ENCODE measurements at places on chromosomes 1 and 21.

DNA sequence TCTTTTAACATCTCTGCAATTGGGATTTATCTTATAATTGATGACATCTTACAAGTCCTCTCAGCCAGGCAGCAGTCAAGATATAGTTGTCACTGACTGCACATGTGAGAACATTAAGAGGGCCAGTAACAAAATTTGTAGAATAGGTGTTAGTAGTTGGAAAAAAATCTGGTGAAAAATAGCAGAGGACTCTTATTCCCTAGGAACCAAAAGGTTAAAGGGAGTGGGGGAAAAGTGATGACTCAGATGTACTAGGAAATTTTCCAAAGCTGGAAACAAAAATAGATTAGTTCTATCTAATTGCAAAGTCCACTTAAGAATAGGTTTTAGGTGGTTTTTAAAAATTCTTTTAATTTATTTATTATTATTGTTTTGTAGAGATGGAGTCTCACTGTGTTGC, 3.6 kb downstream of the NUP210L start:
- DNase-seq: no peak

DNA sequence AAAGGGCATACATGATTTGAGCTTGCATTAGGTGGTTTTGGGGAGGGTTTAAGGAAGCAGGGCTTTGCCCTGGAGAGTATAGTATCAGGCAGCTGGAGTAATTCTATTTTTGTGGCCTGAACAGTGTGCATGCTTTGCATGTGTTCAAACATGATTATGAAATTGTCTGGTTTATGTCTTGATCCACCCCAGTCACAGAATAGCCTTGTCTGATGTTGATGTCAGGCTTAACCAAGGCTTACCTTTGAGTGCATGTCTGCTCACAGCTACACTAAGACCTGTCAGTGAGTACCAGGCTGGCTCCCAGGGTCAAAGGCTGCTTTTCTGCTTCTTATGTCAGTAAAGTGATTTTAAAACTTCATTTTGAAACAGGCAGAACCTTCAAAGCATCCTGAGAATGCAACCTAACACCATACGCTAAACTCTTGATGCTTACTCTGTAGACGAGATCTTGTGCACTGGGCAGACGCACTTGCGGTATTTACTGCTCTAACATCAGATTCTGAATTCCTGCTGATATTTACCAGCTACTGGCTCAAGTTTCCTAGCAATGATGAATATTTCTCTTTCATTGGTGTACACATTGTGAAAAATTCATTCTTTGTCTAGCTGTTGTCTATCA, 78.9 kb downstream of the MAP3K21 start:
- no peak for DNase-seq

DNA sequence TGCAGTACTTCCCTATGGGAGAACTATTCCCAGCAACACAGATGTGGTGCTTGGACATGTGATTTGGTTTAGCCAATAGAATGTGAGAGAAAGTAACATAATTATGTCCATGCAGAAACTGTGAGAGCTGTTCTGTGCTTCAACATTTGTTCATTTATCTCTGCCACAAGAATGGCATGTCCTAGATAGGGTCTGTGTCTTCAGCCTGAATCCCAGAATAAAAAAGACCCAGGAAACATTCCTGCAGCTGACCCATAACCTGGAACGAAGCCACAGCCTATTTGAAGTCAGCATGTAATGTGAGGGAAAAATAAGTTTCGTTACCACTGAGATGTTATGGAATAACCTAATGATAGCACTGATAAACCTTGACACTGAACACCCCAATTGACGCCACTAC, 552.0 kb upstream of the USP24 start:
- DNase-seq: no peak

GRCh38 chr1:23184212-23184934, 15.7 kb upstream of the LUZP1 start:
- DNase-seq: peak; percentile 37

DNA sequence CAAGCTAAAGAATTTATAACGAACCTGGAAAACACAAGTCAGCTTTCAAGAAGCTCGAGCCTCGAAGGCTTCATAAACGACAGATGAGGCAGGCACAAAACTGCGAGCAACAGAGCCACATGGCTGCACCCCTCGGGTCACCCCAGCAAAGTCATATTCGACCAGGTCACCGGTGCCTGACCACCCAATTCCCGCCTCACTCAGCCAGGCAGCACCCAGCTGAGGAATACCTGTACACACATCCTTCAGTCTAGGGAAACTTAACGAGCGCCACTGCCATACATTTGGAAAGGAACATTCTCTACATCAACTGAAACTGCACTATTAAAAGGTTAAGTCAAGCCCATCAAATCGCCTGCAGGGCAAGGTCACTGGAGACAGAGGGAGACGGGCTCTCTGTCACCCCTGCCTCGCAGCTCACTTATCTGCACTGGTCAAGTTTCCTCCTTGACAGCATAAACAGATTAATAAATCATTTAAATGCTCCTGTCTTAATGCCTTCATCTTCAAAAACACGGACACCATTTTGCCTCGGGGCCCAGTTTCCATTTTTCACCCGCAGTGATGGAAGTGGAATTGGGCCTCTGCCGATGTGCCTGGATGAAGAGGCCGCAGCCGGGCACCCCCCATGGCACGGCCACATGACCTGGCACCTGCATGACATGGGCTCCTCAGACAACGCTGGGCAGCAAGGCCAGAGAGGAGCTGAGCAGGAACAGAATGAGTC, 20.6 kb downstream of the NPHP4 start:
- no peak for DNase-seq

DNA sequence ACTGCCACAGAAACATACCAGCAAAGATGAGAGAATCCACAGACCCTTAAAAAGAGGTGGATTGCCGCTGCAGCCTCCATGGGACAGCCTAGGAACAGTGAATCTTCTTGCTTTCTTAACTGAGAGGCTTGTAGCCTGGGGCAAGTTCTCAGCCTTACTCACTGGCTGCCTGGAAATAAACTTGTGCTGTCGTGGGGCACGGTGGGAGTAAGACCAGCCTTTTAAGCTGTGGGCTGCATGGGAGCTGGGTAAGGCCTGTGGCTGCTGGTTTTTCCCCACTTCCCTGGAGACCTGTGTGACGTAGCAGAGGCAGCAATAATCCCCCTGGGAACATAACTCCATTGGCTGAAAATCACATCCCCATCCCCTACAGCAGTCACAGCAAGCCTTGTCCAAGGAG, 30.8 kb downstream of the CD2 start:
- DNase-seq: no peak

DNA sequence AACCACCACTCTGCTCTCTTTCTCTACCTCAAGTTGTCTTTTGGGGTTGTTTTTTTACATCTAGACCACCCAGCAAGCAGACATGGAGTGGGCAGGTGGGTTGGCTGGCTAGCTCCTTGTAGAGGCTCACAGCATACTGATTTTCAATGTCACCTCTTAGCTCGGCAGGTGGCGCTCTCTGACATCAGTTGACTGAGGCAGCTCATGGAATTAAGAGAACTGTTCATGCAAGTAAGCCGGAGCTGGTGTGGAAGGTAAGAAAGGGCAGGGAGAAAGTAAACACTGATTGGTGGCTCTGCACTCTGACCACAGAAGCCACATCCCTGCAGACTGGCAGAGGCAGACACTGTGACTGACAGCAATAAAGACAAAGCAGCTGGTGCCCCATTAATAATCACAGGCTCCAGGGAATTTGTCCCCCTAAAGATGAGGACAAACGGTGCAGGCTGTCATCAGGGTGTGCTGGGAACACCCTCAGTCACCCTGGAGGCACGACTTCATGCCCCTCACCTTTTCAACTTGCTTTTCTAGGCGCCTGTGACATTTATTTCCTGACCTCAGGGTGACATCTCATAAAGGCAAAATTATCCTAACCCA, 226.8 kb downstream of the LMX1A start:
- peak; percentile 33 for DNase-seq

GRCh38 chr1:10302416-10302815, 92.0 kb downstream of the KIF1B start:
- no peak for DNase-seq

DNA sequence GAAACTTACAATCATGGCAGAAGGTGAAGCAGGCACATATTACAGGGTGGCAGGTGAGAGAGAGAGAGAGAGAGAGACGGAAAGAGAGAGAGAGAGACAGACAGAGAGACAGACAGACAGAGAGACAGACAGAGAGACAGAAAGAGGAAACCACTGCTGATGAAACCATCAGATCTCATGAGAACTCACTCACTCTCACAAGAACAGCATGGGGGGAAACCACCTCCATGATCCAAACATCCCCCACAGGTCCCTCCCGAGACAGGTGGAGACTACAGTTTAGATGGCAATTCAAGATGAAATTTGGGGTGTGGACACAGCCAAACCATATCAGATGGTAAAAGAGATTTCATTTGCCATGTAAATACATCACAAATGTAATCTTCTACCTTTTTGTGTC, 708.1 kb downstream of the MRPL39 start:
- no peak for DNase-seq
